ENCODE measurements at places on chromosomes 11 and 22. TPM values are rescaled to one million over a fixed set of nuclear protein-coding genes. Genes with fewer than 3 reads are reported as not detected.

The OR5W2 gene
- not detected for total RNA-seq

The TOM1 gene
- 78.6 TPM for total RNA-seq

DNA sequence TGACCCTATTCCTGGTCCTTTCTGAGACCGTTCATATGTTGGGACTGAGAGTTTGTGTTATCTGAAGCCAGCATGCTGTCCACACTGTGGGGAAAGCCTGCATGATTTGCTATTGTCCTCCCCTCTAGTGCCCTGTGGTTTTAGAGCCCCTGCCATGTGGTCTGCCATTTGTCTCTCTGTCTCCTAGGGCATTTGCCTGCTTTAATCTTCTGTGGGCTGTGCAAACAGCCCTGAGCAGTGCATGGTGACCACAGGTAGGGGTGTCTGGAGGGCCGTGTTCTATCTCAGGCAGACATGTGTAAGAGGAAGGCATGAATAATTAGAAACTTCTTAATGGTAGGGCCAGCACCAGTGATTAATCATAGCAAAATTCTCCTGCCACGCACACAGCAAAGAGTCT, 23.0 kb downstream of the AMPD3 start:
- DNase-seq: no peak

GRCh38 chr11:132257871-132258270, 887.5 kb downstream of the NTM start:
- no peak for DNase-seq
